ENCODE measurements at places on chromosomes 16 and 17.
A peak's percentile ranks its signal among the peaks of the same experiment; 100 is the strongest.

GRCh38 chr16:67883146-67883871, 1.4 kb upstream of the NRN1L start:
- no peak for DNase-seq

GRCh38 chr17:21678393-21679081, 13.8 kb upstream of the KCNJ18 start:
- DNase-seq, result no peak

- no peak for DNase-seq
Observed at GRCh38 chr17:12187658-12188057, 167.0 kb downstream of the MAP2K4 start.

DNA sequence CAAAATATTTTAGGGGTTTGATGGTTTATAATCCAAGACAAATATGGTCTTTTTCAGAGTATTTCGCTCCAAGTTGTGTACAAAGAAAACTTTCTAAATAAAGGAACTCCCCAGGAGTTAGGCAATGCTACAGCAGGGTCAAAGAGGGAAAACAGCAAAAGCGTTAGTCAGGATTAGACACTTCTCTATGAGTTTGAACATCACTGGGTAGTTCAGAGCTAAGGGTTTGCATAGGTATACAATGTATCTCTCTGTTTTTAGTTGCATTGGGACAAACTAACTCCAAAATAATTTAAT, 34.8 kb downstream of the FAM20A start:
- DNase-seq, result no peak

GRCh38 chr17:78289802-78290363, 58.5 kb downstream of the TMEM235 start:
- peak; percentile 53 for DNase-seq

- no peak for DNase-seq
Observed at GRCh38 chr17:4492721-4493561, 5.7 kb upstream of the SPNS2 start.

GRCh38 chr16:88686439-88687253, at the start of gene SNAI3:
Gene SNAI3, minus strand, starts transcription at chr16:88686507. Its CDS starts 101 bp downstream, at chr16:88686406.
- peak; percentile 84 for DNase-seq

GRCh38 chr17:65123757-65124675, 13.2 kb upstream of the RGS9 start:
- no peak for DNase-seq

Data from activated T-helper 9 cell treated with anti-CD3 and anti-CD28 coated beads, Interleukin-2, amount 50 U/mL, for 16 hours (primary cell).